ENCODE measurements at places on chromosomes 7 and 10.

GRCh38 chr10:71004176-71005075, 116.1 kb upstream of the PCBD1 start:
- no peak for DNase-seq

GRCh38 chr10:103241262-103242011, 4.2 kb upstream of the RPEL1 start:
- no peak for DNase-seq

GRCh38 chr10:27950242-27950564, 48.7 kb downstream of the ODAD2 start:
- no peak for DNase-seq

DNA sequence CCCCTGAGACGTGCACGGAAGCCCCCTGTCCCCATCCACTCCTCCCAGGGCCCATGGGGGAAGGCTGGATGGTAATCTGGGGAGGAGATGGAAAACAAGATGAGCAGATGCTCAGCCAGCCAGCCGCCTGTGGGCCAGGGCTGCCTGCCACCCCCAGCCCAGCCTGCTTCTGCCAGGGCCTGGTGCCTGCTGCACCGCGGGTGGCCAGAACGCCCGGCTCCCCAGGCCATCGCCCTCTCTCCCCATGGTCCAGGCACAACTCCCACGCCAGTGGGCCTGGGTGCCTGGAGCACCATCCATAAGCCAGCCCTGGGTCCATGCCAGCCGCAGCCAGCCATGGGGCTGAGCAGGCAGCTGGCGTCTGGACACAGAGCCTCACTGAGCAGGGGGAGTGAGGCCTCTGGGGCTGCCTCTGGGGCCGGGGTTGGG, 57.2 kb upstream of the ELN start:
- DNase-seq = no peak

DNA sequence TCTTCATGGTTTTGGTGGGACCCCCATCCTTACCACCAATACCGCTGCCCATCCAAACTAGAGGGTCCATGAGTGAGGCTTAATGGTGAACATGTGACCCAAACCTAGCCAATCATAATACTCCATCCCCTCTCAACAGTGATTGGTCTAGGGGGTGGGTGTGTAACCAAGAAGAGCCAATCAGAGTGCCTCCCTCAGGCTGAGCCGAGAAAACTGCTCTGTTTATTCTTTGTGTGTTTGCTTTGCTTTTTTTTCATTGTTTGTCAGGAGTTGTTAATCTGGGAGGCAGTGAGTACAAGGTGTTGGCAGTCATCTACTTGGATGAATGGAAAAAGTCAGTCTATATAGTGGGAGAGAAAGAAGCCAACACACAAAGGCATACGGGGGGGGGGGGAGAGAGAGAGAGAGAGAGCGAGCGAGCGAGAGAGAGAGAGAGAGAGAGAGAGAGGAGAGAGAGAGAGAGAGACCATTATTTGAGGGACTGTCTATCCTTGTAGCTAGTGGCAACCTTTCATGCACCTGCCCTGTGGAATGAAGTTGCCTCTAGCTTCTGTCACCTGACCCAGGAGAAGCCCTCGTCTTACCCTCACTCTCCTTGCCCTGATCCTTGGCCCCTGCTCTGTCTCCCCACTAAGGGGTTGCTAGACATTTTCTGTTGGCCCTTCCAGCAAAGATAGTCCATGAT, 441.7 kb downstream of the TYW1 start:
- no peak for DNase-seq

- DNase-seq = no peak
Observed at GRCh38 chr7:41383596-41383995, 319.3 kb downstream of the INHBA start.

DNA sequence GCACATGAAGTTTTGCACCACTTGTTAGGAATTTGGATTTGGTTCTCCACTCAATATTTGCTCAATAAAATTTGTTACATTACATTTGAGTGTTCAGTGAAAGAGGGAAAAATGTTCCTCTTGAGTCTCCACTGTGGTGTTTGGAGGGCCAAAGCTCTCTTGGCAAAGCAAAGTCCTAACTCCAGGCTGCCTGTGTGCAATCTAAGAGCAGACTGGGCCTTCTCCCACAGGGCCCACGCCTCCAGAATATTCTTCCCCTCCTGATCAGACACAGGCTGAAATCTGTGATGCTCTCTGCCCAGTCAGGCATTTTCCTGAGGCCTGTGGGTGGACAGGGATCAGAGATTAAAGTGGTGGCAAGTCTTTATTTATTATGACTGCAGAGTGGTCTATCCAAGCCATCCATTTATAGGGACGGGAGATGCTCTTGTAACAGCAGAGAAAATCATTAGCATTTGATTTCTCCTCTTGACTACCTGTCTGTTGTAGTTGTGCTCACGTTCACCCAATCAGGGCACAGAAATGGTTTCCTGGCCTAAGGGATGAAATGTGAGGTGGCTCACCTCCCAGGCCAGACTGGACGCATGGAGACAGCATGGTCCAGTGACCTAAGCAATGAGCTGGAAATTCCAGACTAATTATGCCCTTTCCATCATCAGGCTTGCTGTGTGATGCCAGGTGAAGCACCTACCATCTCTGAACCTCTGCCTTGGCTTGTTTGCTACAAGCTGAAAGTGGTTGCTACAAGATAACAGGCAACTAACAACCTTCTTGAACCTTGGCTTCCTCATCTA, 147.1 kb upstream of the NRBF2 start:
- no peak for DNase-seq

- no peak for DNase-seq
Observed at GRCh38 chr10:6346631-6347030, 143.9 kb downstream of the PFKFB3 start.

DNA sequence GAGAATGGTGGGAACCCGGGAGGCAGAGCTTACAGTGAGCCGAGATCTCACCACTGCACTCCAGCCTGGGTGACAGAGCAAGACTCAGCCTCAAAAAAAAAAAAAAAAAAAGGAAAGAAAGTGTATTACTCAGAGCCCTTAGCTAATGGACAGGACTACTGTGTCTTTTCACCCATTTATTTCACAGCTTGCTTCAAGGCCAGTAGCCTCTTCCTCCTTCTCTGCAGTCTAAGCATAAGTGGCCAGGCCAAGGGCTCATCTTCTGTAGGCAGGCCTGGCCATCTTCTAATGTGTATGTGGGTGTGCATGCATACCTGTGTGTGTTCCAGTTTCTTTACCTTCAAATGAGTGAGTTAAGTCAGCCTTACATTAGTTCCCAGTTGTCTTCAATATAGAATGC, 94.8 kb upstream of the GDF10 start:
- no peak for DNase-seq

DNA sequence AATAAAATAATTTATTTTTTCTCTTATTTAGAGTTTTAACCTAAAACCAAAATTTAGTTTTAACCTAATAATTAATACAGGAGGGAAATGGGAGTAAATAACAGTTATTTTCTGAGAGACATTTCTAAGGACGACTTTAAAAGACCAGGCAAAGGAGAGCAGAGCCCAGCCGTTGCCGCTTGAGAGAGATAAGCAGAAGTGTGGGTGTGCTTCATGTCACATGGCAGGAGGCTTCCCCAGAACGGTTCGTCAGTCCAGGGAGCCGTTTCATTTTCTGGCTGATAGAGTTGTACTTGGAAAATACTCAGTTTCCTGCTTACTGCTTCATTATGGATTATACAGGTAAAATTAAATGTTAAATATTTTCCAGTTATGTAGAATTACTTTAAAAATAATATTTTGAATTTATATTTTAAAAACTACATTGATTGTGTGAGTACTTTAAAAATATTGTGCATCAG, 61.4 kb downstream of the ST7 start:
- DNase-seq = no peak

DNA sequence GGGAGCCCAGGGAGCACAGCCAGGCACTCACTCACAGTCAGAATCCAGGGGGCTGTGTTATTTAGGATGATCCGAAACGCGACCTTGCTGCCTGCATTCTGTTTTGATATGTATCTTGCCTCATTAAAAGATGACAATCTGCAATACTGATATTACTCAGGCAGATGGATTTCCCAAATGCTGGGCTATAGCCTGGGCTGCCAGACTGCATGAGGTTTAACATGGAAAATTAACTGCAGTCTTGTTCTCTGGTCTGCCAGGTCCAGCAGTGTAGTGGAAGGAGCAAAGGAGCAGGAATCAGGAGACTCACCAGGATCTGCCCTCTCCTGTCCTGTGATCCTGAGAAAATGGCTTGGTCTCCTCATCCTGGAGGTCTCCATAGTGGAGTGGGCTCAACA, 258.1 kb downstream of the PAXIP1 start:
- DNase-seq = no peak

GRCh38 chr7:27899601-27900000, 159.6 kb downstream of the TAX1BP1 start:
- peak; percentile 16 for DNase-seq

GRCh38 chr10:122219340-122219739, 51.8 kb upstream of the BTBD16 start:
- no peak for DNase-seq

GRCh38 chr7:110544194-110544593, 546.7 kb upstream of the LRRN3 start:
- no peak for DNase-seq

- no peak for DNase-seq
Observed at GRCh38 chr10:101131962-101132635, 999 bp downstream of the TLX1 start.

- DNase-seq = no peak
Observed at GRCh38 chr10:113754768-113755167, 3.3 kb downstream of the PLEKHS1 start.

DNA sequence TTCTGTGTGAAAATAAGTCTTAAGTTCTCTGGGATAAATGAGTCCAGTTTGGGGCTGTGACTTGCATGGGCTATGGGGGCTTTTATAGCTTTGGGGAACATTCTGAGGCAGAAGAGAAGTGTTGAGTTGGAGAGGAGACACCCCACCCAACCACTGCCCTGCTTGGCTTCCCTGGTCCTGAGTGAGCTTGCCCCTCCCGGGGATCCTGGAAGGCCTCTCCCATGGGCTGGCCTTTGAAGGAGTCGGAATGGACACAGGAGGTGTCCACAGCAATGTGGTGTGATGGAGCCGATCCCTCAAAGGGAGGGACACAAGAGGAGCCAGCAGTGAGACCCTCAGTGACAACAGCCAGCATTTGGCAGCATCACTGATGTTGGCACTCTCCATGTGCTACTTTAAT, 89.8 kb downstream of the GLRX3 start:
- DNase-seq = no peak

DNA sequence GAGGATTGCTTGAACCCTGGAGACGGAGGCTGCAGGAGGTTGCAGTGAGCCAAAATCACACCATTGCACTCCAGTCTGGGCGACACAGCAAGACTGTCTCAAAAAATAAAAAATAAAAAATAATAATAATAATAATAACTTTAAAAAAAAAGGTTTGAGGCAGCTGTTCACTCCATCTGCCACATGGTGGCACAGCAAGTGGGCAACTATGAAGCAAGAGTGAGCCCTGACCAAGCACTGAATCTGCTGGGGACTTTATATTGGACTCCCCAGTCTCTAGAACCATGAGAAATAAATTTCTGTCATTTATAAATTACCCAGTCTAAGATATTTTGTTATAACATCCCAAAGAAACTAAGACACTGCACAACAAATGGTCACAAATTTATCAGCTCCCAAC, 14.6 kb upstream of the BRI3 start:
- no peak for DNase-seq

Data from stimulated activated CD4-positive, alpha-beta T cell treated with anti-CD3 and anti-CD28 coated beads, Interleukin-4, amount 100 ng/mL, for 48 hours (primary cell).